CD14-positive monocyte (primary cell): ENCODE measurements at places on chromosomes 7 and 10.
A peak's percentile ranks its signal among the peaks of the same experiment; 100 is the strongest.

DNA sequence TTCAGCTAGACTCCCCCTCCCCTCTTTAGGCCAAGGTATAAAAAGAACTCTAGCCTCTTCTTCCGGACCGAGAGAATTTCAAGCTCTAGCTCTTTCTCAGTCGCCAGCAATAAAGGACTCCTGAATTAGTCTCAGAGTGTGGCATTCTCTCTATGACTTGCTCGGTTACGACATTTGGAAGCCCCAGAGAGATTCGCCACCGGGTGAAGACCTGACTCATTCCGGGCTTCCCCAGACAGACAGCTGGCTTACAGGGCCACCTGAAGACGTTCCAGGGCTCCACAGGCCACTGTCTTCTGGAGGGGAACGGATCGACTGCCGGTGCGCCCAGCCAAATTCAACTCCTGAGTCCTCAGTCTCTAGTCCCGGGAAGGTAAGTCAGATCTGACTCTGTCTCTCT is at the start of gene AKR1B15:
TSS of gene AKR1B15 (plus strand) at position 234 of the 400 bp plus-strand sequence. CDS start 15,510 bp downstream, outside the sequence.
- no peak for DNase-seq

- DNase-seq: no peak
Measured at GRCh38 chr10:95850791-95851190, 57.0 kb upstream of the CC2D2B start.

GRCh38 chr7:39531818-39532217 is 34.4 kb upstream of the YAE1 start:
- no peak for DNase-seq

GRCh38 chr10:131891196-131891928 is 9.4 kb upstream of the PPP2R2D start:
- DNase-seq: no peak

- DNase-seq: no peak
Measured at GRCh38 chr7:711922-712380, 14.5 kb upstream of the DNAAF5 start.

DNA sequence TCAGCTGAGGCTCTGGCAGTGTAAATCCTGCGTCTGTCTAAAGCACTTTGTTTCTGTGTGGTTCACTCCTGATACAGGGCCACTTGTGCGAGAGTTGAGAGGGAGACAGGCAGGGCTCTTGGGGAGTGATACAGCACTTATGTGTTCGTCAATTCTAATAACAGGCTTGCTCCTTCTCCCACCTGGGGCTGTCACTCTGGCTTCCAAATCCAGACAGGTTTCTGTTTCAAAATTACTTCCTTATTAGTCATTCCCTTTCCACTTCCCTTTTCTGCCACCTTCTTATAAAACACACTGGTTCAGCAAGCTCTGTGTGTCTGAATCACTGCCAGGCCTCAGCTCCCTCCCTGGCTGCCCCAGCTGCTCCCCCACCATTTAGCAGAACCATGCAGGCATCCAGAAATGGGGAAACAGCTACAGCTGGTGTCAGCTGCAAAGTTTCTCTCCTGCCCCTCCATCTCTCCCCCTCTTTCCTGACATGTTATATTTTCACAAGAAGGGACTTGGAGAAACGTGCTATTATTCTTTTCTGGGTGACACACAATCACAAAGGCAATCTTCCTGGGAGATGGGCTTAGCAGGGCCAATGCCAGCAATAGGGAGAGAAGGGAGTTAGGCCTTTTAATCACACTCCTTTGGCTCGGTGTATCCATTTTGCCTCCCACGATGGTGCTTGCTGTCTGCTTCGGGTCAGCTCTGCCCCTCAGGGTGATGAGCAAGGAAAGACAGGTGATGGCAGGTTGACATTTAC is 58.4 kb upstream of the ZNRF2 start:
- peak; percentile 99 for DNase-seq
